Stimulated activated CD8-positive, alpha-beta memory T cell treated with anti-CD3 and anti-CD28 coated beads, Interleukin-15, amount 100 ng/mL, for 4 hours (primary cell): ENCODE measurements at places on chromosomes 6 and 20.

- no peak for DNase-seq
Measured at GRCh38 chr6:130934848-130935585, 107.8 kb downstream of the SMLR1 start.

DNA sequence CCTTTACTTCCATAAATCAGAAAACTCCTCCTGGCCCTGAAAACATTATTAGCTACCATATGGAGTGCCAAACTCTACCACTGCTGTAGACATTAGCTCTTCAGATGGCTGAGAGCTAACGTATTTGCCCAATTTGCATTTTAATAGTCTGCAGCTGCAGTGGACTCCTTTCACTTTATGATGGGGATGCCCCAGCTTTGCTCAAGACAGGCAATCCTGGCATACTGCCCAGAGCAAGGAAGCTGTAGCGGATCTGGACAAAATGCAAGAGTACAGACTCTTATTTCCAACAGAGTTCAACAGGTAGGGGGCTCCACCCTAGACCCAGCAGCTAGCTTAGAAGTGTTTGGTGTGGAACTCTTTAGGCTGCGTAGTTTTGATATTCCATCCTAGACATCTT, 246.7 kb downstream of the FOXC1 start:
- no peak for DNase-seq

DNA sequence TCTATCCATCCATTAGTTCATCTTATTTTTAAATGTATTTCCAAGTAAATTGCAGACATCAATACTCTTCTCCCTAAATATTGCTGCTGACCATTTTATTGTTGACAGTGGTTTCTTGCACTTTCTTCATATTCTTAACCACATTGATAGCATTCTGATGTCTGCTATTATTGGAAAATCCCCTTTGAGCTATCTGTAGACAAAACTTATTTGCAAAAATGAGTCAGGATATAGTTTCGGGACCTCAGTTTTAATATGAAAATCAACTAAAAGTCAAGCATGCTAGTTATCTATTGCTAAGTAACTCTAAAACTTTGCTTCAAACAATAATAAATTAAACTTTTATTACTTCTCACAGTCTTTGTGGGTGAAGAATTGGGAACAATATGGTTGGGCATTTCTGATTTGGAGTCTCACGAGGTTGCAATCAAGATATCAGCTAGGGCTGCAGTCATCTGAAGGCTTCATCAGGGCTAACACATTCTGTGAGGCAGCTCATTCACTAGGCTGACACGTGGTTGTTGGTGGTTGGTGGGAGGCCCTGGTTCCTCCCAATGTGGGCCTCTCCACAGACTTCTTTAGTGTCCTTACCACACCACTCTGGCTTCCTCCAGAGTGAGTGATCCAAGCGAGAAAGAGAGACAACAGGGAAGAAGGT, 32.7 kb downstream of the CD109 start:
- no peak for DNase-seq

DNA sequence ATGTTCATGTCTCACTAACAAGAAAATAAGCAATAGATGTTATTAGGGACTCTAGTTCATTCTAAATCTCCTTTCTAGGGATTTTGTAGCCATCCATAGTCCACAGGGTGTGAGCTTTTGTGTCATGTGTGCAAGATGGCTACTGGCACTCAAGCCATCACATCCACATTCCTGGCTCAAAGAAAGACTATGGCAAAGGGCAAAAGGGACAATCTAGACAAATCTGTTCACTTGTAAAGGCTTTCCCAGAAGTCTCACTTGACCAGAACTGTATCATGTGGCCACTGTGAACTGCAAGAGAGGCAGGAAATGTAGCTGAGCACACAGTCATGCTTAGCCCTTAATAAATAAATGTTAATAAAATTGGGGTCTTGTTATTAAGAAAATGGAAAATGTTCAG, 212.6 kb upstream of the EXOC2 start:
- DNase-seq = no peak

DNA sequence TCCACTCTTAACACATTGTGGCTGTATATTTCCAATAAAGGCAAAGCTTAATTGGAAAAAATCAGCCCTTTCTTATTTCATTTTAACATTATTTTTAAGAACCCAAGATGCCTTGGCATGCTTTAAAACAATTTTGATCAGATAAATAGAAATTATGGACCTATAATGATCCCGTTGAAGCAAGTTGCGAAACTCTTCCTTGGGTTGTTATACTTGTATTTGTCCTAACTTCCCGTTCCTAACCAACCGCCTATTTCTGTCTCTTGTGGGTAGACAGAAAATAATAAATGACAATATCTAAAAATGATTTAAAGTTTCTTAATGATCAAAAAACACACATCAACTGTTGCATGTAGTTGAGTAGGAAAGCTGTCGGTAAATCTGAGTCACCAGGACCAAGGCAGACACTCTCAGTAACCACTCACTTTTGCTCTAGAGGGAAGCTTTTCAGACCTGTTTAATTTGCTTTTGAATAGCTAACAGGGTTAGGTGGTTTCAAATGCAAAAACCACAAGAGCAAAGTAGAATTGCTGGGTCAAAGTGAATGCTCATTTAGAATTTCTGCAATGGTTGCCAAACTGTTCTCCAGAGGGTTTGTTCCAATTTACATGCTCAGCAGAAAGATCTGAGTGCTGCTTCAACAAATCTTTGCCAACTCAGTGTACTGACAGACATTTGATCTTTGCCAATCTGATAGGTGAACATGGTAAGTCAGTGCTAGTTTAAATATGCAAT, 34.2 kb upstream of the KCNK5 start:
- no peak for DNase-seq

DNA sequence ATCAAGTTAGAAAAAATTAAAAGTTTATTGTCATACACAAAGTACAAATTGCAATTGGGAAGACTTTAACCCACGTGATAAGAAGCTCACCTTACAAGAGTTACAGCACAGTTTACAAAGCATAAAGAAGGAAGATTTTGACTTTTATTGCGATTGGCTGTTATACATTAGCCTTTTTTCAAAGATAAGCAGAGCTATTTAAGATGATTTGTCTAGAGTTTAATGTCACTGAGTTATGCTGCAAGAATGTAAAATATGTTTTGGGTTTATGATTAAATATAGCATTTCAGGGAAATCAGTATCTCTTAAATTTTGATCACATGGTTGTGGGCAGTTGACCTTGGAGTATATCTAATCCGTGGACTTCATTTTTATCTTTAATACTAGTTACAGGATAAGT, 664.2 kb upstream of the PTCHD4 start:
- no peak for DNase-seq

- no peak for DNase-seq
Measured at GRCh38 chr6:145051661-145052060, 683.7 kb downstream of the EPM2A start.

GRCh38 chr6:68122032-68122431, 513.0 kb upstream of the ADGRB3 start:
- DNase-seq = no peak

DNA sequence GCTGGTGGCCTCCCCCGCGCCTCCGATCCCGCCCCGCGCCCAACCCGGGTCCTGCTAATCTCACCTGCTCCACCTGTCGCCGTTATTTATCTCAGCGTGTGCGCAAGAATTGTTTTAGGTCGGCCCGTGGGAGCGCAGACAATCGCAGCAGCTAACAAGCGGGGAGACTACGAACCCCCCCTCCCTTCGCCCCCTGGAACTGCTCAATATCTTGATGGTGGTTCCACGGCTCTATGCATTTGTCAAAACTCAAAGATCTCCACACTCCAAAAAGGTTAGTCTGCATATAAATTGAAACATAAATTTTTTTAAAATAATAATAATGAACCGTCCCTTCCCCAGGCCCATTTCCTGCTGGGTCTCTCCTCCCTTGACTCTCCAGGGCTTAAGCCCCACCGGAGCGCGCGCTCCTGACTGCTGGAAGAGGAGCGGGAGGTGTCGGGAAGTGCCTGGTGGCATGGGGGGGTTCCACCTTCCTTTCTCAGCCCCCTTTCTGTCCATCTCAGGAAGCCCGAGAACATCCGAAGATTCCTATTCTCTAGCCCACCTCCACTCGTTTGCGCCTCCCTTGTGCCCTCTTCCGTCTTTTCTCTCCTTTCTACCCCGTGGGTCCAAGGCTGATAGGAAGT, 1.6 kb upstream of the MDGA1 start:
- DNase-seq = no peak

DNA sequence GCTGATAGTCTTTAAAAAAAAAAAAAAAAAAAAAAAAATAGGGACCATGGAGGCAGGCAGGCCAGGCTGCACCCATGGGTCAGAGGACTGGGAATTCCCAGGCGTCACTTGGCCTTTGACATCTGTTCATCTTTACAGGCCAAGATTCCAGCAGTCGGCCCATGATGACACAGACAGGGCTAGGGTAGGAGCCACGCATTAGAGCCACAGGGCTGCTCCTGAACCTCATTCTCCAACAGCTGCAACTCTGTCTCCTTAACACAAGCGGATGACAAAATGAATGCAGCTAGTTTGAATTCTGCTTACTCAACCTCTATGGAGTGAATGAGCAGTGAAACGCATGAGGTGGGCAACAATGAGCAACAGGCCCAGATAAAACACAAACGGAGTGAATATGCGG, 126.4 kb downstream of the LY86 start:
- DNase-seq = no peak

DNA sequence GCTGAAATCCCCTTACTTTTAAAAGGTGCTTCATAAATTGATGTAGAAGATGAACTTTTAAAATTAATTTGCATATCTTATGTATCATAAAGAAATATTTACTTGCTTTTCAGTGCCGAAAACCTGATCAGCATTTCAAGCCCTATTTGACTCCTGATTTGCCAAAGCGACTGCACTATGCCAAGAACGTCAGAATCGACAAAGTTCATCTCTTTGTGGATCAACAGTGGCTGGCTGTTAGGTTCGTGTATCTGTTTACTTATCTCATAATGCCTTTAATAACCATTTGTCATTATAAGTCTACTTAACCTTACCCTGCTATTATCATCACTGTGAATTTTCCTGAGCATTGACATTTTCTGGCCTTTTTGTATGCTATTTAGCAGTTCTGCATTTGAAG, 7.8 kb downstream of the OR2A4 start:
- DNase-seq = no peak

DNA sequence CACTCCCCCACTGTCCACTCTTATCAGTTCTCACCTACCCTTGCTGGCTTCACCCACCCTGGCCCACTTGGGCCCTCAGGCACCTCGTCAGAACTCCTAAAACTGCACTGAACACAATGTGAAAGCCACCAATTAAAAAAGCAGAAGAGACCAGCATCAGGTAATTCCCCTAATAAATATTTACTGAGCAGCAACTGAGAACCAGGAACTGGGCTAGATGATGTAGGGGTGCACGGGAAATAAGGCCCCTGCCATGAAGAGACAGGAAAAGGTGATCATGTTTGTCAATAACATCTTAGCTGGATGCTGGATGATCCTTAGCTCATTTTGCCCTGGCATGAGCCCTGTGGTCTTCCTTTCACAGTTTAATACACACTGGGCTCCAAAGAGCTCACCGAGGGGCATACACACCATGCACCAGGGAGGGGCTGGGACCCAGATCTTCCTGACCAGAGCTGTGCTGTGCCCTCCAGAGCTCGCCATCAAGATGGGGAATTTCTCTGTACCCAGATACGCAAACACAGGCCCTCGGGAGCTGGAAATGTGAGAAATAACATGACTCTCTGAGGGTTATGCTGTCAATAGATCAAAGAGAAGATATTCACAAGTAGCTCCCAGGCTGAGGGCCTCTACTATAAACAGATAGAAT, 113.6 kb upstream of the SLC22A16 start:
- DNase-seq = no peak

GRCh38 chr6:138582573-138582972, 83.3 kb upstream of the NHSL1 start:
- no peak for DNase-seq

DNA sequence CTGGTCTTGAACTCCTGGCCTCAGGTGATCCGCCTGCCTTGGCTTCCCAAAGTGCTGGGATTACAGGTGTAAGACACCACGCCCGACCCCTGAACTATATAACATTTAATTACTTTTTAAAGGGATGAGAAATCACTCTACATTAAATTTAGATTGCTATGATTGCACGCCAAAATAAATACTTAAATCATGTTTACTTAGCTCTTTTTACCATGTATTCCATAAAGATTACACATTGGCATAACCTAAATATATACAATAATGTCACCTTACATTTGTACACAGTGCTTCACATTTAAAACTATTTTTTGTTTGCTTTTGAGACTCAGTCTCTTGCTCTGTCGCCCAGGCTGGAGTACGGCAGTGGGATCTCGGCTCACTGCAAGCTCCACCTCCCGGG, 86.4 kb downstream of the IRAK1BP1 start:
- DNase-seq = no peak

DNA sequence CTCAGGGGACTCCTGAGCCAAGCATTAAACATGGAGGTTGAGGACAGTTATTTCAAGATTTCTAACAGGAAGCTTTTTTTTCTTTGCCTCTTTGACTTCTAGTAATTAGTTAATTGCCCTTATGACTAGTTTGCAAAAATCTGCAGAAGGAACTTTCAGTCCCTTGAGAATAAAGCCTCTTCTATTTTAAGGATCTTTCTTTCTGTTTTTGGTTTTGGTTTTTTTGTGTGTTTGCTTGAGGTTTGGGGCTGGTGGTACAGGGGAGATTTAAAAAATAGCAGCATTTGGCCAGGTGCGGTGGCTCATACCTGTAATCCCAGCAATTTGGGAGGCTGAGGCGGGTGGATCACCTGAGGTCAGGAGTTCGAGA, 259.3 kb downstream of the BMP7 start:
- no peak for DNase-seq

GRCh38 chr6:158033751-158034702, 52.4 kb downstream of the SYNJ2 start:
- no peak for DNase-seq

- no peak for DNase-seq
Measured at GRCh38 chr20:58655328-58656107, 4.4 kb downstream of the STX16 start.

- DNase-seq = no peak
Measured at GRCh38 chr6:68546620-68547019, 88.5 kb upstream of the ADGRB3 start.

DNA sequence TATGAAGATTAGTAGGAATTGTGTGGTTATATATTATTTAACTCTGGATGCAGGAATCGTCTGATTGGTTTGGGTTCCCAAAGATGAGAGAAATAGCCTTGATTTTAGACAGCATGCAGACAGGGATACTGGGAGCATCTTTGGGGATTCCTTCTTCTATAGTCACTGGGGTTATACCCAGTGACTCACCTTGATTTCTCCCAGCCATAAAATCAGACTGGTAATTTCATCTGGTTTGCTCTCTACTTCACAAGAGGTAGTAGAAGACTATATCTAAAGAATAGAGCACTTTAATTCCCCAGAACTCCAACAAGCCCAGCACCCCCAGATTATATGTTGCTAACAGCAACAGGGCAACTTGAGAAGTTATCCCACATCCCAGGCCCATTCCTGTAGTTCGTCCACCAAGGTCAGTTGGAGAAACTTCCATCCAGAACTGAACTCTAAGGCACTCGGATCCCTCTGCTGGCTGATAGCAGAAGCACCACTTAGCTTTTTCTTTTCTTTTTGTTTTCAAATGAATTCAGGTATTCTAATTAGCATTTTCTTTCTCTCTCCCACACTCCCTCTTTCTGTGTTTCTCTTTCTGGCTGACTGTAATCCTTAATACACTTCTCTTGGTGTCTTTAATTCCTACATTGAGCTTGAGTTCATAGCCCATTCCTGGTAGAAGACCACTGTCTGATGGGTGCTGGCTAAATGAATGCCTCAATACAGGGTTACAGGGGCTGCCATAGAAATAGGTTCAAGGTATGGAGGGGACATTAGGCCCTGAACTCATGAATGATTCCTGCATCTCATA, 20.4 kb upstream of the EFHC1 start:
- DNase-seq = no peak
